AG08396 (cell line): ENCODE measurements at places on chromosomes 6 and 20.

DNA sequence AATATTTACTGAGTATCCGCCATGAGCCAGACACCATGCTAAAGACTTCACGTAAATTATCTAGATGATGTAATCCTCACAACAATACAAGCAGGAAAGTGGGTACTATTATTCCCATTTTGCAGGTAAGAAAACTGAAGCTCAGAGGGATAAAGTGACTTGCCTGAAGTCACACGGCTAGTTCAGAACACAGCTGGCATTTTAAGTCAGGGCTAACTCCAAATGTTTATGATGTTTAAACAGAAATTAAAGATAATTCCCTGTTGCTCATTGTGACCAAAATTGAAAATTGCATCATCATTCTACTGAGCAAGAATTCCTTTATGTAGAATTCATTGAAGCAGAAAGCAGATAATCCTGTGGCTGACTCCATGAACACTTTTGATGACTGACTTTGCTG is 71.3 kb upstream of the STXBP5 start:
- DNase-seq, result no peak

DNA sequence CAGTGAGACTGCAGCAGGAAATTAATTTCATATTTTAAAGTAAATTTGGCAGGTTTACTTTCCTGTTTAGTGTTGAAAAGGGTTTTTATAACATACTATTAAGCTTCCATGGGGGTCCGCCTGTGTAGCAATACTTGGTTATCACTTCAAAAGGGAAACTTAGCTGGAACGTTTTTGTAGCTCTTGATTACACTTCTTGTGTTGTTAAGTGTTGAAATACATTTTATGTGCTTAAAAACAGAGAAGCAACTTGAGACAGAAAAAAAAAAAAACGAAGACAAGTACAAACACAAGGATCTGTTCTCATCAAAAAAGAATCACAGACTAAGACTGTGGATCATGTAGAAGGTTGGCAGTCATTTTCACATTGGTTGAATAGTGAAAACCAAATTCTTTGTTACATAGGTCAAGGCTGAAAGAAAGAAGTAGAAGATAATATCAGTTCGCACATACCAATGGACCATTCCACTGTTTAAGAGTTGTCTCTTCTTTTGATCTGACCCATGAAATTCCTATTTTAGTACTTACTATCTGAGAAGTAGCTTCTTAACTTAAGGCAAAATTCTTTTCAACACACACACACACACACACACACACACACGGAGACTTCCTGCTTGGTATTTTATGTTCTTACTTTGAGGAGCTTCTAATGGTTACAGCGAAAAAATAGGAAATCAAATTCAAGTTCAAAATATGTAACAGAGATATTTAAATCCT is 113.9 kb upstream of the SLC35B3 start:
- DNase-seq, result no peak

GRCh38 chr6:46315589-46315988 is 144.8 kb upstream of the ENPP5 start:
- no peak for DNase-seq

- no peak for DNase-seq
Measured at GRCh38 chr20:63754008-63754407, 14.4 kb downstream of the SLC2A4RG start.

DNA sequence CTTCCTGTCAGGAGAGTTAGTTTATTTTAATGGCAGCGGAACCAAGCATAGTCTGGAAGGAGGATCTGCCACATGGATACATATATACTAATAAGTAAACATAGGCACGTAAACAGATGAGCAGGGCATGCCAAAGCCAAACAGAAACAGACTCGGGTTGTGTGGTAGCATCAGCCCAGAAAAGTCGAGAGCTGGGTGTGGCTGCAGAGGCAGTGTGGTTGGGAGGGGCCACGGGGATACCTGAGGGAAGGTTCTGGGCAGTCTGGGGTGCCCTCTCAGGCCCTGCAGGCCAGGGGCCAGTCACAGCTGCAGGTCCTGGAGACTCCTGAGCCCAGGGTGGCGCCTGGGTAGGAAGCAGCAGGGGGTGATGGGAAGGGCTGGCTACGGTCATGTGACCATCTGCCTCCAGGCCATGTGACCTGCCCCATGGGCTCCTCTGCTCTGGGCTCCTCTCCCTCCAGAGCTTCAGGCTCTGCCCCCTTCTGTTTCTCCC is 42.8 kb upstream of the MRPS10 start:
- DNase-seq, result peak; percentile 38

DNA sequence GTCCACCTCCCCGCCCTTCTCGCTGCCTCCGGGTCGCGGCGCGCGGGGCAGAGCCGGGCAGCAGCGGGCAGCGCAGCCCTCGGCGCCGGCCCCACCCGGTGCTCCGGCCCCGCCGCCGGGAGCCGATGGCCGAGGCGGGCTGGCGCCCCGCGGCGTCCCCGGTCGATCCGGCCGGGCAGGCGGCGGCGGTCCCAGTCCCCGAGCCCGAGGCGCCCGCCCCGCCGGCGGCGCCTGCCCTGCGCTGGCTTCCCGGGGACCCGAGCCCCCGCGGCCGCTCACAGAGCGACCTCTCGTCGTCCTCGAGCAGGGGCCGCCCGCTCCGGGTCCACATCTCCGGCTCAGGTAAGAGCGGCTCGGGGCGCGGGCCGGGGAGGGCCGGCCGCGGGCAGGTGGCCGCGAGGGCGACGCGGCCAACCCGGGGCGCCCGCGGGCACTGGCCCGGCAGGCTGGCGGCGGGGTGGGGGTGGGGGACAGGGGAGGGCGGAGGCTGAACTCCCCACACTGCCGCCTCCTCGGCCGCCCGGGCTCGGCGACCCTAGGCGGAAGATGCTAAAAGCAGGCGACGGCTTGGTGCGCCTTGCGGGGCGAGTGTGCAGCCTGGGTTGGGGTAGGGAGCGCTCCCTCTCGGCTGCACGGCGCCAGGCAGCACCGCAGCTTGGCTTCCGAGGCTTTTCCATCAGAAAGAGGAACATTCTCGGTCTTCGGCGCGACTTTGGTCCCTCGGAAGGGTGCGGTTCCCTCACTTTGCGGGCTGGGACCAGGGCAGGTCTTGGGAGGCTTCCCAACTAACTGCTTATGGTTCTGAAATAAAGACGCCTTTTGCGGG is 25.6 kb upstream of the FUCA2 start:
- peak; percentile 70 for DNase-seq

DNA sequence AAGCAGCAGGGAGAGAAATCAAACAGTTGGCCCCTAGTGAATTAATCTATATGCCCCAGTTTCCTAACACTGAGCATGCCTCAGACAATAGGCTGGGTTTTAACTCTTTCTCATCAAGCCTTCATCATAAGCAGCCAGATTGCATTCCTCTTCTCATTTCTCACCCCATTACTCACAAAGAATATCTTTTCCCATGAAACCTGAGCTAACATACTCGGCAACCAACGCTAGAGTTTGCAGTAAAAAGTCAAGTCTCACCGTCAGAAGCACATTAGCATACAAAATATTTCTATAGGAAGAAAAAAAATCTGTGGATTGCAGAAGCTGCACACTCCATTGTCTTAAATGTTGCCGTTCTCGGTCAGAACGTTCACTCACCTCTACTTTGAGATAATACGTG is 429.9 kb upstream of the ARID1B start:
- no peak for DNase-seq

DNA sequence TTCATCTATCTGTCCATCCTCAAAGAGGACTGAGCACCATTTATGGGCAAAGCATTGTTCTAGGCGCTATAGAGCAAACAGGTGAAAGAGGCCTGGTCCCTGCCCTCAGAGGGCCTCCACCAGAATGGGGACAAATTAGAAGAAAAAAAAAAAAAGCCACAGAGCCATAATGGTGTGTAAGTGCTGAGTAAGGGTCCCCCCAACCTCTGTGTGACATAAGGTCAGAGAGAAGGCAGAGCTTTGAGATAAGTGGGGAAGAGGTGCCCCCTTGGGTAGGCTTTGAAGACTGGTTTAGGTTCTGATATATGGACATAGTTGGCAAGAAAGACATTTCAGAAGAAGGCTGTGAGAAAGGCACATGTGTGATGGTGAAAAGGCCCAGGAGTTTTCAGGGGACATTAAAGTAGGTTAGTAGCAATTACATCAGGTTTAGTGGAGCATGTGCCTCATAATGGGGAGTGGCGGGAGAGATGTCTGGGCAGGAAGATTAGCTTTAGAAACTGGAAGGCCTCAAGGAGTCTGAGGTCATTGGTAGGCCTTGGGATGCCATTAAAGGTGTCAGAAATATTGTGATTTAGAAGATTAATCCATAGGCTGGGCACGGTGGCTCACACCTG is 15.3 kb upstream of the ZBTB9 start:
- no peak for DNase-seq

GRCh38 chr6:66623050-66623449 is 916.0 kb upstream of the EYS start:
- no peak for DNase-seq

- no peak for DNase-seq
Measured at GRCh38 chr6:118356054-118356453, 192.0 kb upstream of the PLN start.

DNA sequence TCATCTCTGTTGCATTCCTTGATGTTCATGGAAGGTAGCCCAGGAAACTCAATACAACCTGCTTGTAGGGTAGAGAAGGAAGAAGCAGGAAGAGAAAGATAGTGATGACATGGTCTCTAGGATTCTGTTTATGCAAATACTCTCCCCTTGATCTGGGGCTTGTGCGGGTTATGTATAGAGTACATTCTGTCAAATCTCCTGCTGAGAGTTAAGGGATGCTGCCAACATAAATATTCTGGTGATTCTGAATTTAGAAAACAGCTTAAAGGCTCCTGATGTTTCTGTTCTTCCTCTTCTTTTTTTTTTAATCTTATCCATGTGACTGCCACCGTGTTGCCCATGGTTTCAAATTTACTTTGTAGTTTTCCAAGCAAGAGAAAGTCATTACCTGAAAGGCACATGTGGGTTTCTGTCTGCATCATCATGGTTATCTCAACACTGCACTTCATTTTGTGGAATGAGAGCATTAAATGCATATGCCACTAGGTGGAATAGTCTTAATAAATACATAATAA is 150.6 kb downstream of the RPS12 start:
- DNase-seq, result no peak

- peak; percentile 71 for DNase-seq
Measured at GRCh38 chr20:57414867-57415592, 23.8 kb downstream of the RBM38 start.

DNA sequence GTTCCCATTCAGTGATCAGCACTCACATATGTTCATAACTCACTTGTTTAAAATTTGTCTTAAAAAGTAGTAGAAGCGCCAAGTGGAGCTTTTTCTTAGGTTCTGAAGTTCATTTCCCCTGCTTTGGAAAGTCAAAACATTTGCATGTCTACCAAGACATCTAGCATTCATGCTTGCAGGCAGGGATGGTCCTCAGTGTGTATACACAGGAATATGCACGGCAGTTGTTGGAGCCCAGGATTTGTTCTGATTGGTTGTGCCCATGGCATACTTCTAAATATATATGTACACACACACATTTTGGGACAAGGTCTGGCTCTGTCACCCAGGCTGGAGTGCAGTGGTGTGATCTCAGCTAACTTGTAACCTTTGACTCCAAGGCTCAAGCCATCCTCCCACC is 2.4 kb upstream of the GPX6 start:
- no peak for DNase-seq

GRCh38 chr6:132443206-132443605 is 41.9 kb upstream of the MOXD1 start:
- no peak for DNase-seq

- DNase-seq, result peak; percentile 73
Measured at GRCh38 chr6:29011276-29011734, 6.2 kb upstream of the ZNF311 start.

DNA sequence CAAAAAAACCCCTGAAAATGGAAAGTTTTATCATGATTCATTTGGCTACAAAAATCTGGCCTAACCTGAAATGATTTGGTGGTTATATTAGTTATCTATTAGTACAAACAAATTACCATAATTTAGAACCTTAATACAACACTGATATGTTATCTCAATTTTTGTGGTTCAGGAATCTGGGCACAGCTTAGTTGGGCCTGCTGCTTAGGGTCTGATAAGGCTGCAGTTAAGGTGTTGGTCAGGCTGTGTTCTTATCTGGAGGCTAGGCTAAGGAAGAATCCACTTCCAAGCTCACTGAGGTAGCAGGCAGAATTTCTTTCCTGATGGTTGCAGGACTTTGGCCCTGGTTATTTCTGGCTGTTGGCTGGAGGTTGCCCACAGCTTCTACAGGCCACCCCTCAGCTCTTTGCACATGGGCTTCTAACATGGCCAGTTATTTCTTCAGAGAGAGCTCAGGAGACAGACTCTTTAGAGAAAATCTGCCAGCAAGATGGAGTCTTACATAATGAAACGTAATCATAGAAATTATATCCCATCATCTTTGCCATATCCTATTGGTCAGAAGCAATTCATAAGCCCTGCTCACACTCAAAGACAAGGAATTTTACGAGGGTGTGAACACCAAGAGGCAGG is 11.4 kb downstream of the TRIM38 start:
- DNase-seq, result no peak

- DNase-seq, result no peak
Measured at GRCh38 chr20:11849270-11849915, 68.3 kb upstream of the BTBD3 start.

- no peak for DNase-seq
Measured at GRCh38 chr6:155646443-155646842, 190.8 kb upstream of the NOX3 start.

GRCh38 chr20:15756754-15757115 is 816.5 kb downstream of the KIF16B start:
- no peak for DNase-seq

DNA sequence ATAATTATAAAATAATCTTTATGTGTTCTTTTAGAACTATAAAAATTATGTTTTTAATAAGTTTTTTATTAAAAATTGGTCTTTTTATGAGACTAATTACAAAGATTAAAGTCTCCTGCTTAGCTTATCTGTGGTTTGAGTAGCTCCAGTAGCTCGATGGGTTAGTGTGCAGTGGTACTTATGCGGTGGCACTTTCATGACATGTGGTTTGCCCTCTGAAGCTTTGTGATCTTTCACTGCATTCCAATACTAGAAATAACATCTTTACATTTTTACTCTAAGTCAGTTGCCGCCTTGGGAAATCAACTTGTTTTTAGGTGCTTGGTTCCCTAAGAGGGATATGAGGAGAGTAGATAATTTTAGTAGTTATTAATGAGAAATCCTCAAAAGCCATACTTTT is 699.5 kb upstream of the FLRT3 start:
- DNase-seq, result no peak

- no peak for DNase-seq
Measured at GRCh38 chr6:3805448-3806123, 43.6 kb upstream of the FAM50B start.

- DNase-seq, result no peak
Measured at GRCh38 chr6:31631681-31632278, 11.3 kb downstream of the PRRC2A start.

- DNase-seq, result no peak
Measured at GRCh38 chr6:3489027-3489757, 32.3 kb upstream of the SLC22A23 start.

DNA sequence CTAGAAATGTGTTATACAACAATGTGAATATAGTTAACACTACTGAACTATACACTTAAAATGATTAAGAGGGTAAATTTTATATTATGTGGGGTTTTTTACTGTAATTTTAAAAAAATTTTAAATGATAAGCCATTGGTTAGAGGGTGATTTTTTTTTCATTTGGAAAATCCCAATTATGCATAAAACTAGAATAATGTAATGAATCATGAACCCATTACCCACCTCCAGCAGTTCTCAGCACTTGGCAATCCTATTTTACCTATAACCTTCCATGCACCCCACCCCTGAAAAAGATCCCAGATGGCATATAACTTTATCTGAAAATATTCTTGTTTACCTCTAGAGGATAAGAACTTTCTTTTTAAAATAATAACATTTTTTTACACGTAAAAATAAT is 13.7 kb downstream of the KIF3B start:
- no peak for DNase-seq

- no peak for DNase-seq
Measured at GRCh38 chr20:17358854-17359253, 132.0 kb downstream of the PCSK2 start.
